ENCODE measurements at places on chromosomes 5 and 9.

DNA sequence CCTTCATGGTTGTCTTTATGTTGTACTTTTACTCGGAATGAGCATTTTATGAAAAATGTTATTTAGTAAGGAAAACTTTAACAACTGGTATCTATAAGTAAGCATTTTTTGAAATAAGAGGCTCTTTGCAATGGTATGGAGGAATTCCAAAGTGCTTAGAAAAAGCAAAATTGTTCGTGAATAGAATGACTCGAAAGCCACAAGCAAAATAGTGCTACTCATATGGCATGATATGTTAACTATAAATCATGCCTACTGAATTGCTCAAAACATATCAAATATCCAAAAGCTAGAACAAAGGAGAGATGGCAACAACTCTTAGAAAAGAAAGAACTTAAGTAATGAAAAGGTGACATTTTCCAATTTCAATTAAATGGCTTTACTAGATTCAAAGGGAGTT, 216.3 kb downstream of the KIAA0825 start:
- DNase-seq, result no peak

DNA sequence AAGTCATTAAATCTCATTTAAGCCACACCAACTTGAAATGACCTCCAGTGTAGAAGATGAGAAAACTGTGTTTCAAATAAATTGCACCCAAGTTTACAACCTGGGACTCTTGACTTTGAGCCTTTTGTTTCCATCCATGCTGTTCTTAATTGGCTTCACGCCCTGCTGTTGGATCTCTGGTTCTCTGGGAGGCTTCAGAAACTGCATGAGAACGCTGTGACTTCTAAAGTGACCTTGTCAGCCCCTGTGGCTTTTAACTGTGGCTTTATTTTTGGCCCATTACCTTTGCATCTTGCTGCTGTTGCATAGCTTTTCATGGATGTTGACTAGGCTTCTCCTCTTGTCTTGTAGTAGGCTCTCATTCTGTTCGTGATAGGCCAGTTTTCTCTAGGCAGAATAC, 29.3 kb downstream of the TNFAIP8 start:
- DNase-seq, result no peak

GRCh38 chr5:14267991-14268708, 125.0 kb downstream of the TRIO start:
- DNase-seq, result peak; percentile 46

GRCh38 chr5:178644826-178645545, 18.1 kb upstream of the CLK4 start:
- DNase-seq, result no peak

DNA sequence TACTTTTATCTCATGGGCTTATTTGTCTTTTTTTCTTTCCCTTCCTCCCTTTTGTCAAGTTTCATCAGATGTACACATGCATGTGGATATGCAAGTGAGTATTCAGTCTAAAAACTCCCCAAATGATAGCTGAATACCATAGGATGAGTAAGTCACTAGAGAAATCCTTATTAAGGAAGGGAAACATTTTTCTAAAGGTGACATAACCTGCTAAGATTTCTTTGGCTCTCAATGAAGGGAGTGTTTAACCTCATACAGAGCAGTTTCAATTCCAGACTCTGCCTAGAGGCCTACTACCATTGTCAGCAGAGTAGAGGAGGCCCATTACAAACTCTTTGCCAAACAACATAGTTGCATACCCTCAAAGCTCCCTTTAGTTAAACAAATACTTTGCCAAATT, 192.4 kb downstream of the ARHGEF28 start:
- DNase-seq, result peak; percentile 90

GRCh38 chr5:168187614-168188013, 103.8 kb upstream of the WWC1 start:
- DNase-seq, result no peak

- no peak for DNase-seq
These were observed 30.5 kb downstream of the CCNH start for GRCh38 chr5:87382224-87382623.

DNA sequence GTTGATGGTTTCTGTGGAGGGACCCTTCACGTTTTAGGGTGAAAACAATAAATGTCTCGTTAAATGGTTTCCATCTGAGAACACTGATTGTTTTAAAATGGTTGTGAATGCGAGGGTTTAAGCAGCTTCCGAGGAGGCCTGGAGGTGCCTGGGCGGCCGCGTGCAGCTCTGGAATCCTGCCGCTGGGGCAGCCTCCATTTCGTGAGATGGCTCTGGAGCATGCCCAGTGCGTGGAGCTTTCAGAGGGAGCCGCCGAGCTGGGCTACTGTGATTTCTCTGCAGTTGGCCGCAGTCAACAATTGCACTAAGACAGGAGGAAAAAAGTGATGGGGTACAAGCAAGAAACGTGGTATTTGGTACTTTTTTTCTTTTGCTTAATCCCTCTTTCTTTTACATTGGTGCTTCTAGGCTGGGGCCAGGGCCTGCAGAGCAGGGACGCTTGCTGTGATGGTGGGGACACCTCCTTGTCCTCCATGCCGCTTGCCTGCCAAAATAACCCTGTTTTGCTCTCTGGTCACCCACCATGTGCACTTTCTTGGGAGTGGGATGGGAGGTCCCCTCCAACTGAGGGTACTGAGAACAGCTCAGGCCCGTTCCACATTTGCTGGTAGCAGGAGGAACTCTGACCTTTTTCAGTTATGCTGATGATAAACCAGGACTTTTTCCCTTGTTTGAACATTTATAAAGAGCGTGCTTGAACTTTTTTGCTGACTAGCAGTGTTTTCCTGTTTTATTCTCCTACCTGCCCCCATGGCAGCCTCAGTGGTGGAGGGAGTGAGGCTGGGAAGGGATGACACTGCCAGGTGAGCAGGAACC, 47.1 kb downstream of the EHMT1 start:
- peak; percentile 28 for DNase-seq

GRCh38 chr9:137253717-137254623, 1.2 kb upstream of the NELFB start:
- DNase-seq, result no peak

DNA sequence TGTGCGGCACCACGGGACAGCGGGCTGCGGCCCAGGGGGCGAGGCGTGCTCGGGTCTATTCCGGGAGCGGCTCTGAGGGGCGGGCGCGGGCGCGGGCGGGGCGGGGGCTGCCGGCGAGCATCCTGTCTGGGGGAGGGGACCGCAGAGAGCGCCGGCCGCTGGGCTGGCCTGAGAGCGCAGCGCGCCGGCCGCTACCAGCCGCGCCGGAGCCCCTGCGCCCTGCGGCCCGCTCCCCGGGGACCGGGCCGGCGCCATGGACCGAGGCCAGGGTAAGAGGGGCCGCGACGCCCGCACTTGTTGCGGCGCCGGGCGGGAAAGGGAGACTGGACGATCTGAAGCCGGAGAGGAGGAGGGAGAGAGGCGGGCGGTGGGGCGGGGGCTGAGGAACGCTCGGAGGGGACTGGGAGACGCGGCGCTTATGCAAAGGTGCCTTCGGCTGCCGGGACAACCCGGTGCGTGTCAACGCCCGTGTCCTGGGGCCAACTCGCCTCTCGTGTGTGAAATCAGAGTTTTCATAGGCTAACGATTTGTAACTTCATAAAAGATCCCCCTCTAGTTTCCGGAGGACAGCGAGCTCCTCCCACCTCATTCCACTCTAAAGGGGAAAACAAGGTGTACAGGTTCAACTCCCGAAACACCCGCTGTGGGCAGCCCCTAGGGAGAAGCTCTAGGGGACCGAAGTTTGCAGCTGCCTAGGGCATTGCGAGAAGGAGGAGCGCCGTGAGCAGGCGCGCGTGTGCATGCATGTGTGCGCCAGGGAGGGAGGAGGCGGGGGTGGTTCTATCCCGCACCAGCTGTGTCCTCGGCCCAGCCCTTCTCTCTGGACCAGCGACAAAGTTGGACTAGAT, at the start of gene AFAP1L1:
Gene AFAP1L1, plus strand, starts transcription at position 144 of the 848 bp plus-strand sequence. Its CDS starts 110 bp downstream, at position 254.
- DNase-seq, result peak; percentile 28

DNA sequence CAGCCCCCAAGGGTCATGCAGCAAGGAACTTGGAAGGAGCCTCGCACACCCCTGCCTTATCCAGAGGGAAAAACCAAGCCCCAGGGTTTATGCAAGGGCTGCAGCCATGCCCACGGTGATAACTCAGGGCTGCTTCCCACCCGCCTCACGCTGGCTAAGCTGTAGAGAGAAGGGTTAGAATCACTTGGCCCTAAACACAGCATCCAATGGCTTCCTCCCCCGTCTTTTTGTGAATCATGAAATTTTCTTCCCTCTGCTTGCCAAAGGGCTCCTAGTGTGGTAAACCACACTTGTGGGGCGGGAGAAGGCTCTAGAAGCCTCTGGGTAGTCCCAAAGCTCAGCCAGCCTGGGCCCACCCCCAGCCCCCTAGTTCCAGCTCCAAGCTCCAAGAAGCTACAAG, 55.9 kb upstream of the ORM1 start:
- DNase-seq, result peak; percentile 64

GRCh38 chr5:152623951-152624350, 218.9 kb upstream of the NMUR2 start:
- no peak for DNase-seq

DNA sequence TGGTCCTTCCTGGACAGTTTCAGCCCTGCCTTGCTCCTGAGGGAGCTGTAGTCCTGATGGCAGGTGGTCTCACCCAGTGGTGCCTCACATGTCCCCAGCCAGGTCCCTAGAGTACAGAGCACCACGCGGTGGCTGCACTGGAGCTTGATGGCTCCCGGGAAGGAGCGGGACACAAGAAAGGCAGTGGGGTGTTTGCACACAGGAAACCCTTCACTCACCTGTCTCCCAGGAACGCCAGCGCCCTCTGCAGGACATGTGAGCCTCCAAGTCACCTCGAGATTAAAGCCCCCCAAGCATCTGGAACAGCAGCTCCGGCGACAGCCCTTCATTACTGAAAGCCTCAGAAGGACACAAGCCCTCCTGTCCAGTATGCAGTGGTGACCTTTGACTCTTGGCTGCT, 19.9 kb upstream of the TMEM250 start:
- no peak for DNase-seq

GRCh38 chr5:165834891-165835290, 2329.5 kb downstream of the MAT2B start:
- no peak for DNase-seq

- no peak for DNase-seq
These were observed 92.0 kb downstream of the AMBP start for GRCh38 chr9:113985968-113986585.

GRCh38 chr9:125789196-125789595, 42.0 kb downstream of the PBX3 start:
- DNase-seq, result no peak

DNA sequence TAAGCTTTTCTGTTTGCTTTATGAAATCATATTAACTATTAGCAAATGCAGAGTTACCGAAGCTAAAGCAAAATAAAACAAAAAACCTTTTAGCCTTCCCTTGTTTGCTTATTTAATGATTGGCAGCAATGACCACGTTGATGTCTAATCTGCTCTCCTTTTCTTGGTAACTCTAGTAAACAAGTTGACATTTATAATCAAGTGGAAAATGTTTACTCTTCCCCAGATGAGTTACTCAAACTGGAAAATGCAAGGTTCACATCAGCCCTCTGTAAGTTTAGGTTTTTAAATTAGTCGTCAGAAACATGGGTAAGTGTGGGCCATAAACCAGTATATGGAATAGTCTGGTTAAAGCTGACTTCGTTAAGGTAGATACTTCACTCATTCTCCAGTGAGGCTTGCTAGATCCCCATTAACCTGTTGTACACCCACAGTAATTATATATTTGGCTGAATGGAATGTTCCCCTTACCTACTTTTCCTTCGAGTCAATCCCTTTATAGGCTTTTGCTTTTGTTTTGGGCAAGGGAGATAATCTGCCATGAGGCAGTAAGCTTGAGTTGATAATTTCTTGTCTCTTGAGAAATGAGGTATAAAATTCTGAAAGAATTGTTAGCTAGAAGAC, 100.9 kb downstream of the GDNF start:
- no peak for DNase-seq

- DNase-seq, result no peak
These were observed 107.9 kb downstream of the TRIO start for GRCh38 chr5:14250748-14251701.

DNA sequence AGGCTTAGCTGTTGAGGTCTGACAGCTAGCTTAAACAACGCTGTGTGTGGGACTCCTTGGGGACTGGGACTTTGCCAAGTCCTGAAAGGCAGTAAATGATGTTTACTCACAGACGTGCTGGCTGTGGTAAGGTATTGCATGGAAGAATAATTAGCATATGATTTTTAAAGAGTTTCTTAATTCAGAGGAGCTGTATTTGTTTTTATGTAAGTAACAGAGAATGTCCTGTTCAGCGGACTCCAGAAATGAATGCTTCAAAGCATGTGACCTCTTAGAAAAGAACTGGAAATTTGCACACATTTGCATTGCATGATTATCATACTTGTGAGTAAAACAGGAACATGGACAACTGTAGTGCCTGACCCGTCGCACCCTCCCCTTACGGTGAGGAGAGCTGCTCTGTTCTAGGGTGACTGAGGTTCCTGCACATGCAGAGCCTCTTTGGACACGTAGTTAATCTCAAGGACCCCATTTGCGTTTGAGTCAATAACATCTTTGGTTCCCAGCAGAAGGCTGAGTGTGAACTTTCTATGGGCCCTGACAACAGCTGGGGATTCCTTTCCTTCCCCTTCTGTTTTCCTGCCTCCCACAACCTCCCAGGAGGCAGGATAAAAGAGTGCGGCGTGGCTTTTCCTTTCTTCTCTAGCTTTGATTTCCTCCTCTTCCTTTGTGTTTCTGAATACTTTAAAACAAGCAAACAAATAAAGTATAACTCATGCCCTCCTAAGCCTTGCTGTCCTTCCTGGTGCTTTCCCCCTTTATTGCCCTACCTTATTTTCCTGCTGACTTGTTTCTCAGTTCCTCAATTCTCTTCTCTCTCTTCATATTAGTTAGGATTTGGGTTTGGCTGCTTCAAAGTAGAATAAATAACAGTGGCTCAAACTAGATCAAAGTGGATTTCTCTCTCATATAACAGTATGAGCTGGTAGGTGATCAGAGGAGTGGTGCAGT, 157.2 kb upstream of the CD180 start:
- no peak for DNase-seq

Measured in fibroblast of the aortic adventitia (primary cell).